ENCODE measurements at places on chromosomes 11 and 22.

DNA sequence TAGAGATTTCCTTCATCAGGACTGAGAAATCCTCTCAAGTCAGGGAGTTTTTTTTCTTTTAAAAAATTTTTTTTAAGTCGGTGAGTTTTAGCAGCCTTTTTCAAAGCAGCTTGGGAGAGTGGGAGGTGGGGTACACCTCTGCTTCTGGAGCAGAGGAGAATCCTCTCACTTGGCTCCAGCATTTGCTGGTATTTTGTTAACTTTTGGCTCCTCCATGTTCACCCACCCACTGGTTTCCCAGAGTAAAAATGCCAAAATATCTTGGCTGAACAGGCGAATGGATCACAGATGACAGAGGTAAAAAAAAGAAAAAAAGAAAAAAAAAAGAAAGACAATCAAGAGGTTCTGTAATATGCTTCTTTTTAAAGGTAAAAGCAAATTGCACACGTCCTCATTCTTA is 68.0 kb downstream of the GAB2 start:
- no peak for DNase-seq

- no peak for DNase-seq
These were observed 2.4 kb upstream of the TNNT3 start for GRCh38 chr11:1916986-1917522.

DNA sequence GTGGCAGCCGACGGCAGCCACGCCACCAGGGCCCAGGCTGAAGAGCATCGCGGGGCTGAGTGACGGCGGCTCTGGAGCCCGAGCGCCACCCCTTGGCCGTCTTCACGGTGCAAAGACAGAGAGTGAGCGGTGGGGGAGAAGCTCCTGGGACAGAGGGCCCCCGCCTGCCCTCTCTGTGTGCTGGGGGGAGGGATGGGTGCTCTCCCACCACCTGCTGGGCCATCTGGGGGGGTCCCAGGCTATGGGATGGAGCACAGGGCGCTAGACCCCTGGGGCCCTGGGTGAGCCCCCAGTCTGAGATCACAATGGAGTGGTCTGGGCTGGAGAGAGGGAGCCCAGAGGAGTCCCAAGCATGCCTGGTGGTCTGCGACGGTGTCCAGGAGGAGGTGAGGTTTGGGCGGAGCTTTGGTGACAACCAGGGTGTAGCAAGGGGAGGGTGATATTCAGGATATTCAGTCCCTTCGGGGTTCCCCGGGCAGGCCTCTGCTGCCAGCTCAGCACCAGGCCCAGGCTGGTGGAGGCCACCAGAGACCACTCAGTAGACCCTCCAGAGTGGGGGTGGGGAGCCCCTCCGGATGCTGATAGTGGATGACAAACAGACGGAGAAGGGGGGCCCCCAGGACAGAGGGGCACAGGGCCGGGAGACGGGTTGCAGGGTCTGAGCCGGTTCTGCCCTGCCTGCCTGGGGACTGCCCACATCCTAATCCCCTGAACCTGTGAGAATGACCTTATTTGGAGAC is 78.1 kb upstream of the PRR5 start:
- DNase-seq, result no peak

- no peak for DNase-seq
These were observed 68.8 kb downstream of the LRRC32 start for GRCh38 chr11:76601724-76602123.

GRCh38 chr22:39718206-39718605 is 147.7 kb downstream of the CACNA1I start:
- DNase-seq, result no peak

GRCh38 chr11:12215181-12215593 is 104.8 kb downstream of the MICAL2 start:
- DNase-seq, result no peak

- DNase-seq, result no peak
These were observed 107.3 kb downstream of the ETS1 start for GRCh38 chr11:128480066-128480465.

GRCh38 chr11:13923716-13924650 is 38.5 kb upstream of the SPON1 start:
- no peak for DNase-seq

All from hypothalamus (tissue), 51 donors.